ENCODE measurements at places on chromosomes 11 and 22. TPM values are rescaled to one million over a fixed set of nuclear protein-coding genes. Genes with fewer than 3 reads are reported as not detected.

DNA sequence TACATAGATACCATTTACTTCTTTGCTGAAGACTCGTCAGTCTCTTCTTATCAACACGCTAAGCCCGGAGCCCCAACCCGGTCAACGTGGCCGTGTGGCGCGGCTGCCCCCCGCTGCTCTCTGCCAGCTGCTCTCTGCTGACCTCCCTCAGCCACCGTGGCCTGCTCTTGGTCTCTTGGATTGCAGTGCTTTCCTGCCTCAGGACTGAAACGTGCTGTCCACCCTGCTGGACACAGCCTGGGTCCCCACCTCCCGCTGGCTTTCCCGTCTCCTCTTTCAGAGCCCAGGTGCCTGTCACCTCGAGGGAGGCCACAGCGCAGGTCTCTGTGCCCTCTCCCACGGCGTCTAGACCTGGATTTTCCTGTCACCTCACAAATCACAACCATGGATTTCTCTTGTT is 388.1 kb upstream of the B3GAT1 start:
- DNase-seq = no peak

GRCh38 chr22:37089434-37089833 is 20.1 kb downstream of the TMPRSS6 start:
- DNase-seq = no peak

Gene VSIG2
- not detected for total RNA-seq

Gene KCNE3
- 2.9 TPM for total RNA-seq

Gene ANO1
- total RNA-seq = 0.99 TPM

DNA sequence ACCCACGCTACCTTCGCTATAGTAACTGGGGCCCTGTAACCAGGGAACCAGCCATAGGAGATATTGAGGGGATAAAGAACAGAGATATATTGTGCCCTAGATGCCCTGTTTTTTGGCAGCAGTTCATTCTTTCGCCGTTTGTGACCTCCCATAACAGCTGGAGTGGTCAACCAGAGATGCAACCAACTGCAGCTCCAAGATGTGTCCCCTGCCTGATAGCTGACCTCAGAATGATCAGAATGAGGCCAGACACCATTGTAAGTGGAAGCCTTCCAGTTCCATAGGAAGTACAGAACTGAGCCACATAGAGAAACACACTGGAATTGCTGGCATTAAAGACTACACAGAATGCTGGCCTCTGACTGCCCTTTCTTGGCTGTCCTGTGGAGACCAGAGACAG is 39.2 kb downstream of the P4HA3 start:
- no peak for DNase-seq

Measured in MG63 (cell line).